ENCODE measurements at places on chromosomes 3 and 15. TPM values are rescaled to one million over a fixed set of nuclear protein-coding genes. Genes with fewer than 3 reads are reported as not detected.
A peak's percentile ranks its signal among the peaks of the same experiment; 100 is the strongest.

C3orf22 gene
- total RNA-seq, result not detected

- DNase-seq, result peak; percentile 54
Observed at GRCh38 chr15:67838789-67839332, 984 bp downstream of the RNU6-1 start.

- no peak for DNase-seq
Observed at GRCh38 chr3:190076601-190077394, 43.9 kb downstream of the P3H2 start.

DNA sequence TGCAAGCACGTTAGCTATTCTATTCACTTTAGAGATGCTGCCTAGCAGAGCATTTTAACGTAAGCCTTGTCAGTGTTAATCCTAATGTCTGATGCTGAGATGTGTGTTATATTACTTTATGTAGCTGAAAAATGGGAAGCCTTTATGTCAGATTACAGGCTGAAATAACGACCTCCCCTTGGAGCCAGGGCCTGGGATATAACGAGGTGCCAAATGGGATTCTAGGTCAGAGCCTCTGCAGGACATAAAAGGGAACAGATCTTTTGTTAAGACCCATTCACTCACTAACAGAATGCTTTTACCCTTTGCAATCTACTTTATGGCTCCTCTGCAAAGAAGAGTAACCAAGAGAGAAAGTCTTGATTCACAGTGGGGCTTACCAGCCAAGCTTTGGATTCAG is 815.5 kb upstream of the CFAP20DC start:
- DNase-seq, result no peak

GRCh38 chr15:59657635-59658125 is 365 bp upstream of the GTF2A2 start:
- DNase-seq, result no peak

DNA sequence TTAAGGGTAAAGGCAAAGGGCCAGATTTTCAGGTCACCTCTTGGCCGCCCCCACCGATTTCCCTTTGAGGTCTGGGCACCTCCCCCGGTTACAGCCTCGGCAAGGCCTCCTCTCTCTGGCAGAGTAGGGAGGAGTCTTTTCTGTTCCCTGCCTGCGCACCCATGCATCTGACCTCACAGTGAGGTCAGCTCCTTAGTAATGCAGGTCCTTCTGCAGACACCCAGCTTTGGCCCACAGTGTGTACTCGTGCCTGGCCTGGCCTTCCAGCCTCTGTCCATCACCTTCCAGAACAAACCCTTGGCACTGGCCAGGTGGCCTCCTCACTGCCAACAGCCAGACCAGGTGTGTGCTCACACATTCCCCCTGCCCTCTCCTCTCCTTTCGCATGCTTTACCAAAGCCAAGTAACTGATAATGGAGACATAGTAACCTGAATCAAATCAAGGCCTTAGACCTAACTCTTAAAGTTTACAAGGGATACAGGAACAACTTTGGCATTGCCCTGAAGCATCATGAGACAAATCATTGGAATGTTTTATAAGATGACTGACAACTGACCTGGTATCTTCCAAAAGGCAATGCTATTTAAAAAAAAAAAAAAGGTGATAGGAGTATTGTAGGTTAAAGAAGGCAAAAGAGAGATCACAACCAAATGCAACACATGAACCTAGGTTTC is 61.3 kb downstream of the CORO2B start:
- DNase-seq, result no peak

LSAMP gene
- total RNA-seq, result 139 TPM

GRCh38 chr15:22980189-22981050 is at the start of gene CYFIP1:
Gene CYFIP1, minus strand, starts transcription at chr15:22980368. Its CDS starts 33,083 bp downstream, at chr15:22947285.
- peak; percentile 53 for DNase-seq

GRCh38 chr3:82354228-82354627 is 592.8 kb upstream of the GBE1 start:
- no peak for DNase-seq

CHRNA7 gene
- total RNA-seq, result 16.9 TPM

- no peak for DNase-seq
Observed at GRCh38 chr15:55770806-55771205, 27.9 kb upstream of the PRTG start.

ISG20 gene
- total RNA-seq, result 6.2 TPM

- no peak for DNase-seq
Observed at GRCh38 chr15:39447346-39447745, 133.5 kb upstream of the THBS1 start.

- no peak for DNase-seq
Observed at GRCh38 chr15:64622410-64623260, 152.8 kb downstream of the RBPMS2 start.

DNA sequence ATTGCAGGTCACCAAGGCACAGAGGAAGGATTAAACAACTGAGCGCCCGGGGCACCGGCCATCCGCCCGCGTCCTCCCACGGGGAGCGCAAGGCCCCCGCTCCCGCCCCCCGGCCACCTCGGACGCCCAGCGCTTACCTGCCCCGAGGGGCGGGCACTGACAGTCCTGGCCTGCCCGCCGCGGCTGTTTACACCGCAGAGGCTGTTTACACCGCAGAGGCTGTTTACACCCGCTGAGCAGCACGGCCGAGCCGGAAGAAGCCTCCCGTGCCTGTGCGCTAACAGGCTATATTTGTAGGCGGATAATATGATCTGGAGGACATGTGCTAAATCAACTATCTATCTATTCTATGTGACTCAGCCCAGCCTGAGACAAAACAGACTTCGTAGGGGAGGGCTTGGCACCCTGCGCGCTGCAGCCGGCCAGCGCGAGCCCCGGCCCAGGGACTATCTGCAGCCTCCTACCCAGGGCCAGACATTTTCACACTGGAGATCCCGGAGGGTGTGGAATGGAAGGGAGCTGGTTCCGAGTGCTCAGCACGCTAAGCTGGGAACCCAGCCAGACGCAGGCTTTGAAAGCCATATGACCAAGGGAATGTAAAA is at the start of gene LRRC2:
TSS of gene LRRC2 (minus strand) at position 263 of the 602 bp plus-strand sequence. CDS start 14,711 bp downstream, outside the sequence.
- DNase-seq, result no peak

GRCh38 chr3:109045271-109046040 is 72.5 kb downstream of the MORC1 start:
- DNase-seq, result no peak

VGLL3 gene
- 0.46 TPM for total RNA-seq

GRCh38 chr3:133992381-133992780 is 37.3 kb downstream of the SLCO2A1 start:
- DNase-seq, result no peak

GRCh38 chr3:97121386-97121785 is 307.0 kb downstream of the EPHA6 start:
- DNase-seq, result no peak

DNA sequence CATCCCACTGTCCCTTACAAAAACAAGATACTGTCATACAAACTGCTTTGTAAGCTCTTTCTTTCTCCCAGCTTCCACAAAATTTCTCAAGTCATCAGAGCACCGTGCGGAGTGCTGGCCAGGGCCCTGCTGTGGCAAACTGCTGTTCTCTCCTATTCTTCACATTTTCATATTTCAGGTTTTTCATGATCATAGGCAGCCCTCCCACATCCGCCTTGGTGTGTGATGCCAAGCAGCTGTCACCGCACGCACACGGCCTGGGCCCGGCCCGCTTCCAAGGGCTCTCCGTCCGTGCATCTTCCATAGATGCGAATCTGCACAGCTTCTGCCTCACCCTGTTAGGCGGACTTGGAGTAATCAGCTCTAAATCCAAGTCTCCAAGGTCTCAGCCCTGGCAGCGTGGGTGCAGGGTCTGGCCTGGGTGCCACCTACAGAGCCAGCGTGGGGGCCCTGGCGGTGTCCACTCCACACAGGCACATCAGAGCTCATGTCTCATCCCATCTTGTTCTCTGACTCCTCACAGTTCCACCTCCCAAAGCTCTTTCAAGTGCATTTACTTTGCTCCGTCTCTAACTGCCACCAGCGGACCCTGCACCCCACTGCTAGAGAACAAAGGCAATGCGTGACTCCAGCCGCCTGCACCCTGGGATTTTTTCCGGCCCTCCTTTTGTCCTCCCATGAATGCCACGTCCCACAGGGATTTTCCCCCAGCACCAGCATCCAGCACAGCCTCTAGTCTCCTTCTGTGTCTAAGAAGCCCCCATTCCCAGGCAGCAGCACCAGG is 27.2 kb downstream of the CYFIP1 start:
- DNase-seq, result peak; percentile 53

LYZL4 gene
- 1.3 TPM for total RNA-seq

SLC28A2 gene
- not detected for total RNA-seq

PARP15 gene
- 0.46 TPM for total RNA-seq

- no peak for DNase-seq
Observed at GRCh38 chr3:119911748-119912147, 129.8 kb downstream of the NR1I2 start.

DNA sequence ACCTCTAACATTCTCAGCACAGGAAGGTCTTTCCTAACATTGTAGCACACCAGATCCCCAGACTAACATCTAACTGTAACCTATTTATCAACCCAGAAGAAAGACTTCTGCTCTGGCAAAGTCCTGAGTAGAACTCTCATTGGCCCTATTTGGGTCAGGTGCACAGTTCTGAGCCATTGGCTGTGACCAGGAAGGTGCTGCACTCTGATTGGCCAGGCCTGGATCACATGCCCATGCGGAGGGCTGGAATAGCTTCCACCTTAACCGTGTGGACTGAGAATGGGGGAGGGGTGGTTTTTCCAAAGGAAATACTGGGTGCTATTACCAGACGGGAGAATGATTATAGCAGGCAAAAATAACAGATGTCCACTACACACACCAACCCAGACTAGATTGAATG is 11.5 kb downstream of the FEZF2 start:
- DNase-seq, result no peak

GRCh38 chr3:157532529-157533297 is 29.5 kb upstream of the VEPH1 start:
- no peak for DNase-seq

TTLL13 gene
- not detected for total RNA-seq

IQCH gene
- 3.2 TPM for total RNA-seq

DNA sequence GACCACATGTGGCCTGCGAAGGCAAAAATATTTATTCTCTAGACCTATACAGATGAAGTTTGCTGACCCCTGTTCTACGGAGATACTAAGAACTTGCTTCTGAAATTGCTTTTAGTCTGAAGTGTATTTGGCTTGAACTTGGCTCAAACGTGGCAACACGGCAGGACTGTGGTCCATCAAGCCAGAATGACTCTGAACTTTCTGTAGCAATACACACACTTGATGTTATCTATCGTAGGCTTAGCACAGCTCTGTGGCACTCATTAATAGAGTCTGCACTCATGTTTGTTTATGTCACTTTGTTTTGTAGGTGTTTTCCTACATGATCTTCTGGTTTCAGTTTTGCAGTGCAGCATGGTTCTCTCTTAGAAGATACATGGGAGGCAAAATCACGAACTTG is 298.1 kb downstream of the ADAMTS17 start:
- no peak for DNase-seq

GRCh38 chr3:54146506-54147239 is 24.3 kb downstream of the CACNA2D3 start:
- DNase-seq, result peak; percentile 62

DNA sequence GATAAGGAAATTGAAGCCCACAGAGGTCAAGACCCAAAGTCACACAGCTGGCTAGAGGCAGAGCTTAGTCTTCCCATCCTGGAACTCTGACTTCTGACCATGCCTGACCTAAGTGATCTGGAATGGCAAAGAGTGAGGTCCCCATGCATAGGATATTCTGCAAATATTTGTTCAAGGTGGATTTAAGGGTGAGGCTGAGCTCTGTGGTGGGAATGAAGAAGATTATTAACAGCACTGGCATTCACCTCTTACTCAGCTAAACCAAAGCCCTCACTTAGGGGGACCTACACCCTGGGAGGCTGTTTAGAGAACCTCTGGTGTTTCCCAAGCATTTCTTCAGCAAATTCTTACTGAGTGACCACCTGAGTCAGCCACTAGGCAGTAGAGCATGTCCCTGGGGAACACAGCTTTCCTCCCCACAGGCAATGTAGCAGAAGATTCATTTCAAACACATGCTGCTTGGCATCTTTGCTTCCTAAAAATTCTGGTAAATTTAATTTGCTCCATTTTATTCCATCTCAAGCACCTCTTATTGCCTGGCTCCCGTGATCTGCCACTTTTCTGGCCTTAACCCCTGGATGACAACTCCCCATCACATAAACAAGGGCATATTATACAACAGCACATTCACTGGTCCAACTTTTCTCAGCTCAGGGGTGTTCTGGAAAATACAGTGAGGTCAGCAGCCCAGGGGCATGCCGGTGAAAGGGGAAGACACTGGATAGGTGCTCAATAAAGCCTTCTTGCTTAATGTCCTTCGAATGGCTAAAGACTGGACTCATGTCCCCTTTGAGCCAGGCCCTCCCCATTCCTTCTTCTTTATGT is 176.0 kb downstream of the ABHD5 start:
- no peak for DNase-seq

- DNase-seq, result no peak
Observed at GRCh38 chr3:86954747-86955146, 36.2 kb downstream of the VGLL3 start.

DNA sequence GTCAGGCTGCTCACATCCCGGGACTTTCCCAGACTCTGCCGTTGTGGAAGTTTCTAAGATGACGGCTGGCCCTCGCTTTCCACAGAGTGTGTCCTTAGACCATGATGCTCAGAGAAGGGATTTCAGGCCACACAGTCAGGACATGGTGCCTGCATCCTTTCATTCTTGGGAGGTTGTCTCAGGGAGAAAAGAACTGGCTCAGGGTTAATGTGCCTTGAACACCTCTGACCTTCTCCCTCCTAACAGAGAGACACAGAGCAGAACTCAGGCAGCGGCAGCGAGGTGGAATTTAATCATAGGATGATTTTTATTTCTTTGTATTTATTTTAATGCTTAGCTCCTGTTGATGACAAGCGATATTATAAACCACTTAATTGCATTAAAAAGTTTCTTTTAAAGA is 96.9 kb upstream of the ATP2B2 start:
- DNase-seq, result no peak

- DNase-seq, result no peak
Observed at GRCh38 chr3:105157067-105157765, 209.5 kb upstream of the ALCAM start.

- no peak for DNase-seq
Observed at GRCh38 chr3:160105907-160106584, 117.4 kb downstream of the IL12A start.

DNA sequence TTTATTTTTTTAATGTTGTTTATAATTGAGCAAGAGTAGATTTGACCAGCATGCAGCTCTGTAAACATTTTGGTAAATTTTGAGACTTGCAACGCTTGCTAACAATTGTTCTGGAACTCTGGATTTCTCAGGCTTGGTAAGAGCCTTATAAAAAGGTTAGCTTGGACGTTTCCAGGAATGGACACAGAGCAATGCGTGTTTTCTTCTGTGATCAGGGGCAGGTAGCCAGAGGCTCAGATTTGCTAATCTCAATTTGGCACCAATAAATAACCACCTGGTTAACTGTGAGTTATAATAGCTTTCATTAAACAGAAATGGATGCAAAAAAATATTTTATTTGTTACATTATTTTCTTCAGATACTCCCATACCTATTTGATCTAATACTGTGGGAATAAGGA is 39.8 kb downstream of the CADM2 start:
- no peak for DNase-seq

- DNase-seq, result no peak
Observed at GRCh38 chr15:77183066-77183465, 112.2 kb upstream of the TSPAN3 start.

PGBD4 gene
- total RNA-seq, result 5.0 TPM

DNA sequence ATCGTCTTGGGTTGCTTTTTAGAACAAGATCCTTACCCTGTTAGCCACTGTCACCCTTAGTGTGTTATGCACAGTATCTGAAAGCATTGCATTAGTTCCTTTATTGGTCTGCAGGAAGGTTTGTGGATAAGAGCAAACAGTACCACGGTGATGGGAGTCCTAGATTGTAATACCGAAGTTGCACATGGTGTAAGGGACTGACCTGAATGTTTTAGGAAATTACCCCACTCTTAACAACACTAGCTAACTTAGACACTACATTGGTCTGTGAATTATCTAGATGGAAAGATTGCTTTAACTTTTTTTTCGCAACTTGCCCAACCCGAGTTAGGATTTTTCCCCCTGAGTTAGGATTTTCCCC is 1.3 kb downstream of the STT3B start:
- DNase-seq, result no peak

Measured in dorsolateral prefrontal cortex (tissue), 122 donors.